ENCODE measurements at places on chromosomes 7 and 10. TPM values are rescaled to one million over a fixed set of nuclear protein-coding genes. Genes with fewer than 3 reads are reported as not detected.

DNA sequence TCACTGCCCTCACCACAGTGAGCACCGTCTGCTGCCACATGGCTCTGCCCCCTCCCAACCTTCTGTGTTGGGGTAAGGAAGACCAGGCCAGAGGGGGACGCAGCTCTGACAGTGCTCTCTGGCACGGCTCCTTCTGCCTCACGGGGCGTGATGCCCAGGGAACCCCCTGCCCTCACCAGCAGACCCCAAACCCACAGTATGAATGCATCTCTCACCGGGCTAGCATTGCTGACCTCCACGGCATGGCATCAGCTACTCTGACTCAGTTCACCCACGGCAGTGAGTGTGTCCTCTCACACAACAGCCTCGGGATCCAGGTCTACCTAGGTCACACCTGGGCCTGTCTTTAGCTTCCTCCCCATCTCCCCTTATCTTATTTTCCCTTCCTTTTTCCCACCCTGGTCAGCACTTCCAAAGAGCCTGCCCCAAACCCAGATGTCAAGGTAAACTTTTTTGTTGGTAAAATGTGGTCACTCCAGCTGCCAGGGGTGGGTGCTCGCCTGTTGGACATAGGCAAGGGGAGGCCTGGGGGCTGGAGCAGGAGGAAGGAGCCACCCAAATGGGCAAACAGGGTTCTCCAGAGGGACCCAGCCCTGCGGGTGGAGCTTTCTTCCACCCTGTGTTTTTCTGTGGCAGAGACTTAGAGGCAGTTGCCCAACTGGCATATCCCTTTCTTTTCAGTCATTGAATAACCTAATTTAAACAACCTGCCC lies 4.4 kb downstream of the CALML3 start:
- peak; percentile 1 for DNase-seq

DNA sequence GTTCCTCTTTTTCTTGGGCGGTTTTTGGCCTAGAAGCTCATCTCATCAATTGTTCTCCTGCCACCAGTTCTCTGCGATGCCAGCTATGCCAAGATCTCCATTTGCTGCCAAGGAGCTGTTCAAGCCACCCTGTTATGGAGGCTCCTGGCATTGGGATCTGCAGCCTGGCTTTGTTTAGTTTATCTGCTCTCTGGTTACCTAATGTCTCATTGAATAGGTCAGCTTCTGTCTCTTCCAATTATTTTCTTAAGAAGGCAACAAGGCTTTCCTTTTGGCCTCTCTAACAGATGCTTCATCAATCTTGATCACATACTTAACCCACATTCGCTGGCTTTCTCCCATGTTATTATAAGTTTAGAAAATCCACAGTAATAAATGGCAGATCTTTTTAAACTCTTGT lies 20.6 kb upstream of the SDK1 start:
- DNase-seq = no peak

DNA sequence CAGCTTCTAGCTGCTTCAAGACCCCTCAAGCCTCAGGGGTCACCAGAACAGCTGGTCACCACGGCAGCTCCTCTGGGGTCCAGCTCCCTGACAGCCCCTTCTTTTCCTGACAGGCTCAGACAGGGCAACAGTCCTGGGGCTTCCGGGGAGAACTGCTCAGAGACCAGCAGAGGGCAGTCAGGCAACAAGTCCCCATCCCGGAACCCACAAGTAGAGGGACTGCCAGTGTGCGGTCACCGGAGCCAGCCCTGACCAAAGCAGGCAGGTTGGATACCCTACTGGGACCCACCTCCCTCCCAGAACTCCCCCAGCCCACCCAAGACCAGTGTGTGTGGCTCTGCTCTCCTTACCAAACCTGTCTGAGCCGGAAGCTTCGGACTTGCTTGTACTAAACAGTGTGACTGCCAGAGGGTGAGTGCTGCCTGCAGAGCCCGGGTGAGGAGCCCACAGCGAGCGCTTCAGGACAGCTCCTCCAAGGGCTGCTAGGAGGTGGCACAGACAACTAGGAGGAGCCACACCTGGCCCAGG lies 40.3 kb downstream of the YKT6 start:
- DNase-seq = peak; percentile 51

DNA sequence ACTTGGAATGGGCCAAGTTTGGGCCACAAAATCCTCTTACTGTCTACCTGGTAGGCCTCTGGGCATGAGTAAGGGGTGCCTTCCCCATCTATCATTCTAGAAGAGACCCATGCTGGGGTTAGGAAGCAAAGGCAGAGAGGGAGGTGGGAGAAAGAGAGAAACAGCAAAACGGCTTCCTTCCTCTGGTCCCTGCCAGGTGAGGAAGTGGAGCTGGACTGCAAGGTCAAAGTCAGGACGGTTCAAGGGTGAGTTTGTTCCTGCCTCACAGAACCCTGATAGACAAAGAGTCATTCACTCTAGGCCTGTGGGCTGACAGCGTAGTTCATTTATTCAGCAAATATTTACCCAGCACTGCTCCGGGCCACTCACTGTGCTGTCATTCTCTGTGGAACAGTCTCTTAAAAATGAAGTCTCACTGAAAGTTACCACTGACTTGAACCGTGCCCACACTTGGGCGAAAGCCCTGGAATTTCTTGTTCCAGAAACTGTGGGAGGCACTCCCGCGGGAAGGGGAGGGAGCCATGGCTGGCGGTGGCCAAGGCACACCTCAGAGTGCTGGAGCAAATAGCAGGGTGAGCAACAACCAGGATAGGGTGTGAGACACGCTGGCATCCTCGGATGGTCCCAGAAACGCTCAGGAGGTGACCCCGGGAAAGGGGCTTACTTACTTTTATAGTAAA lies 26.2 kb upstream of the ECHDC3 start:
- DNase-seq = no peak

CNTNAP2 gene
- total RNA-seq = not detected

Data from activated T-cell treated with anti-CD3 and anti-CD28 coated beads, Interleukin-2, amount 50 U/mL, for 4 hours (primary cell).